ENCODE measurements at places on chromosomes 16 and 17.

DNA sequence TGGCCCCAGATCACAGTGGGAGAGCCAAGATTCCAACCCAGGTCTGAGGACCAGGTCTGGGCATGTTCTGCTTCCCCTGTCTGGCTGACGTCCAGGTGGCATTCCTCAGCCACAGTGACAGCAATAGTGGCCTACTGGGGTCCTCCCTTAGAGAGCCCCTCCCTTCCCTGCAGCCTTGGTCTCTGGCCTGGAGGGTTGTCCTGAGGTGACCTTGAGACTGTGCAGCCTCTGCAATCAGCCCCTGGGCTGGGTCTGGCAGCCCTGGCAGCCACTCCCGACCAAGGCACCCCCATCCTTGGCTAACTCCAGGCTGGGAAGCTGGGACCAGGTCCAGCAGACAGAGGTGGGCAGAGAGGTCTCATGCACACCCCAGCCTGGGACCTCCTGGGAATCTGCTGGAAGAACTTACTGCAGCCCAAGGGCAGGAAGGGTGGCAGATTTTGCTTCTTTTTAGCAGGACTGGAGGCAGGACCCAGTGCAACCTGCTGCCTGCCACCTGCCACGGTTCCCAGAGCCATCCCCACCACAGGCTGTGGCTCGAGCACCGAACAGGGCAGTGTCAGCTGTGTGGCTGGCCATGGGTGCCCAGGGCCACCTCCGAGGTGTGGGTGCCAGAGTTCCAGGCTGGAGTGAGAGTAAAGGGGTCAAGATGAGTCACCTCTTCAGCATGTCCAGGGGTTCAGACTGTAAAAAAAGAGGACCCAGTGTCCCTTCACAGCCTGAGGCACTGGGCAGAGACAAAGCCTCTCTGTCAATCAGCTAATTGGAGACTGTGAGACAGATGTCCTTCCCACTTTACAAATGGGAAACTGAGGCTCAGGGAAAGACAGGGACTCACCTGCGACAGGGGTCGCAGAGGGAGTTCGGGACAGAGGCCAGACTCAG lies 12.6 kb downstream of the GRB7 start:
- no peak for DNase-seq

DNA sequence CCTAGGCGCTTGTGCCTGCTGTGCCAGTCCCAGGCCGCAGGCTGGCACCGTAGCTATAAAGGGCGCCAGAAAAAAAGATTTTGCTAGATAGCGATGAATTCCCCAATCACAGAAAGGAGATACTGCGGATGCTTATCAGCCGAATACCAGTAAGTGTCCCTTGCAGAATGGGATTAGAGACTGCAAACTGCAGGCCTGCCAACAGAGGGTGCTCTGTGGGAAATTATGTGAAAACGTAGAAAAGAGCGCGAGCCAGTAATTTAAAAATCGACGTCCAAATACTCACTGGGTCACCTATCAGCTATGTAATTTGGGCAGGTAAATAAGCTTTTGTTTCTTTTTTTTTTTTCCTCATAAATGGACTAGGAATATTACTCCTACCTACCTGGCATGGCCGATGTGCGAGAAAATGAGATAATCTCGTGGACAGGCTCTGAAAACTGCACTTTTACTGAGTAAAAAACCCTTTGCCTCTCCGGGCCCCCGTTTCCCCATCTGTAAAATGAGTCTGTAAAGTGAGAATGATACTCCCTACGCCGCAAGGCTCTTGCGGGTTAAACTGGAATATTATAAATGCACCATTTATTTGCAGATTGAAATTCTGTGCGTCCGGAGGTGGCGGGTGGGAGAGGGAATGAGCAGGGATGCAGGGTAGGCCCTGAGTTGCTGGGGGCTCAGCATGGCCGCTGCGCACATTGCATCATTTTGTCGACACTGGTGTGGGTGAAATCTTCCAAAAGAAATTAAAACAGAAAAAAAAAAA lies 1.2 kb upstream of the COG1 start:
- peak; percentile 35 for DNase-seq

DNA sequence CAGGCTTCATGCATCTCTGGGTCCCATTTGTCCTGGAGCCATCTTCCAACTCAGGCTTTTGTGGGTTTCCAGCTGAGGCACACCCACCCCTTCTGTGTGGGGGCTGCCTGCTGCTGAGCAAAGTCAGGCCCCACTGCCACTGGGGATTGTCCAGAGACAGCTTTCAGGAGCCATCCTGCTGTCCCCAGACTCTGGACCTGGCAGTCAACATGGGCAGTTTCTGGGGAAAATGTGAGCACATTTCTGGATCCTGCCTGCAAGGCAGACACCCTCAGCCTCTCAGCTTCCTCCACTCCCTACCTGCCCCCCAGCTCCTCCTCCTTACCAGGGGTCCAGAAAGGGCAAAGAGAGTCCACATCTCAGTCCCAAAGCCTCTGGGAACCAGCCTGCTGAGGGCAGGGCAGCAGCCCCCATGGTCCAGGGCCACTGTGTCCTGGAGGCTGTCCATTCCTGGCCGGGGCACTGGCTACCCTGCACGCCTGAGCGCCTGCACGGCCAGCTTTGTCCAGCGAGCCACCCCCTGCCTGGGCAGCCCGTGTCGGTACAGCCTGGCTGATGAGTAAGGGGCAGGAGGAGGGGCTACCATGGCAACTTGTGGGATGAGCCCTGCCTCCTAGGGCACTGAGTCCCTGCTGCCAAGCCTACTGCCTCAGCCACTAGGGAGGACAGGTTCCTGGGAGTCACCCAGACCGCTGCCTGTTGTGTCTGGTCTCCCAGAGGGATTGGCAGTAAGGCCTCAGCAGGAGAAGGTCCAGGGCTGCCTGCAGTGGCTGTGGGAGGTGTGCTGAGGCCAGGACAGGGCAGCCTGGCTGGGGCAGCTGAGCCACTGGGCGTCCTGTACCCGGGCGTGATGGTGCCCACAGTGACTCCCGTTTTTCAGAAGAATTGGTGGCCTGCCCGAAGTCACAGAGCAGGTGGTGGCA lies at the start of gene SLC47A2:
TSS of gene SLC47A2 (minus strand) at position 477 of the 923 bp plus-strand sequence. CDS start at position 448, 29 bp downstream.
- no peak for DNase-seq

GRCh38 chr17:35560703-35561102 lies at the start of gene SLFN14:
SLFN14 (minus strand) TSS chr17:35560819; CDS start chr17:35558062, 2,757 bp downstream.
- no peak for DNase-seq

- no peak for DNase-seq
Measured at GRCh38 chr17:62955841-62956352, 10.1 kb upstream of the TANC2 start.

- no peak for DNase-seq
Measured at GRCh38 chr17:57677301-57677700, 67.8 kb downstream of the CCDC182 start.

DNA sequence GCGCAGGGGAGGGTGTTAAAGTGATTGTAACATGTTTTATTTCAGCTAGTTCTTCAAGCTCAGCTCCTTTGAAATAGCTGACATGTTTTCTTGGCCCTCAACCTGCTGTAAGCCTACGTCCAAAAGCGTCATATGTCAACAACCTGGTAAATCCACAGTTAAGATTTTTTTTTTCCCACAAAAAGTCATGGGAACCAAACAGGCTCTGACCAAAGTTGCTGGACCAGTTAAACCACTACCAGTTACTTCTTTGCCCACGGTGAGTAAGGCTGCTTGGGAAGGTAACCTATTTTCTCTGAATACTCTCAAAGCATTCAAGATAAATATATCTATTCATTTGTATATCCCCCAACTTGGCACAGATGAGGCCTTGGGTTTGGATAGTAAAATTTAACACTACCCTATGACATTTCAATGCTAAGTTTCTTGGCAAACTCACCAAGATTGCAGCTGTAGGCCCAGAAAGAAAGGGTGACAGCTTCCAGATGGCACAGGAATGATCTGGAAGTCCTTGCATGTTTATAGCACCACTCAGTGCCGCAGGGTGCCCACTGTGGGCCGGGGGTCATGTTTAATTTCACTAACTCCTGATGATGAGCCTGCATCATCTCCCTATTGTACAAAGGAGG lies 166.2 kb downstream of the XYLT1 start:
- no peak for DNase-seq

GRCh38 chr16:13322336-13322735 lies 420.9 kb downstream of the SHISA9 start:
- DNase-seq: no peak

GRCh38 chr16:22050963-22051362 lies 41.4 kb upstream of the VWA3A start:
- no peak for DNase-seq

DNA sequence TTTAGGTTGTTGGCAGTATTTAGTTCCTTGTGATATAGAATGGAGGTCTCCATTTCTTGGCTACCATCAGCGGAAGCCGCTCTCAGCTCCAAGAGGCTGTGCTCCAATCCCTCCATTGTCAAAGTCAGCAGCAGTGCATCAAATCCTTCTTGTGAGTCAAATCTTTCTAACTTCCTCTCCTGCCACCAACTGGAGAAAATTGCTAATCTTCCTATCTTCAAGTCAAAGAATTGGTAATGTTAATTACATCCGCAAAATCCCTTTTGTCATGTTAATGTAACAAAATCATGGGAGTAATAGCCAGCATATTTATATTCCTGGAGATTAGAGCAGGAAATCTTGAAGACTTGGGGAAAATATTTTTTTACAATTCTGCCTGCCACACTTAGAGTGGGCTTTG lies 436.4 kb upstream of the DYNLRB2 start:
- DNase-seq: no peak
